Activated naive CD4-positive, alpha-beta T cell treated with anti-CD3 and anti-CD28 coated beads, Interleukin-2, amount 10 ng/mL, durations not matched to agents 7 days and 5 days (primary cell): ENCODE measurements at places on chromosomes 2 and 18.
A peak's percentile ranks its signal among the peaks of the same experiment; 100 is the strongest.

GRCh38 chr18:49842656-49843055 lies 29.3 kb upstream of the ACAA2 start:
- H3K27ac ChIP-seq: no peak overlapping the region
- no peak overlapping the region for H3K4me3 ChIP-seq

DNA sequence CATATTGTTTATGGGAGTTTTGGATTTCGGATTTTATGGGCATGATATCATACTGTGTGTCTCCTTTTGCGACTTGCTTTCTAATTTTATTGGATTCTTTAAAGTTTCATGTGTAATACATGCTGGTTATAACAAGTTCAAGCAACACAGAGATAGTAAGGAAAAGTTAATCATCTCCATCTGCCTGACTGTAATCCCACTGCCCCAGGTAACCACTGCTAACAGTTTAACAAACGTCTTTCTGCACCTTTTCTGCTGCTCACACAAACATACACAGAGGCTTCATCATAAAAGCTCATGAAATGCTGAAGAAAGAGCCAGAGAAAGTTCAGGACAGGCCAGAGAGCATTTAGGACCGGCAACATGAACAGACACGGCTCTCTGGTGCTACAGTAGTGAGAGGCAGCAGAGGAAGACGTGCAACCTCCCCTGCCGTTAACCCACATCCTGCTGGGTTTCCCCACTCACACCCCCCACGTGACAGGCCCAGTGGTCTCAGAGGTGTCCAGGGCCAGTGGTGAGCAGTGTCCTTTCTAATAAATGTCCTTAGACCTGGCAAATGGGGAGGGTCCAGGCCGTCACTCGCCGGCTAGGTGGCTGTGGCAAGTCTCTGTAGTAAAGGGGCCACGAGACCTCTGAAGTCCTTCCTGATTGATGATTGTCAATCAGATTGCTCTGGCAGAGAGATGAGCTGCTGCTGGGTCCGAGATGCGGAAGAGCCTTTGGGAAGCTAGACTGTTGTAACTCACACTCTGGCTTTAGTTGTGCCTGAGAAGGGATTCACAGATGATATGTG lies 43.0 kb upstream of the SLC1A4 start:
- peak overlapping the region; percentile 67 for H3K4me3 ChIP-seq
- peaks cover 56% of the 10 kb centered on the region for H3K4me1 ChIP-seq
- peaks cover 1% of the 10 kb centered on the region for H3K27me3 ChIP-seq
- peaks cover 20% of the 10 kb centered on the region for H3K36me3 ChIP-seq

DNA sequence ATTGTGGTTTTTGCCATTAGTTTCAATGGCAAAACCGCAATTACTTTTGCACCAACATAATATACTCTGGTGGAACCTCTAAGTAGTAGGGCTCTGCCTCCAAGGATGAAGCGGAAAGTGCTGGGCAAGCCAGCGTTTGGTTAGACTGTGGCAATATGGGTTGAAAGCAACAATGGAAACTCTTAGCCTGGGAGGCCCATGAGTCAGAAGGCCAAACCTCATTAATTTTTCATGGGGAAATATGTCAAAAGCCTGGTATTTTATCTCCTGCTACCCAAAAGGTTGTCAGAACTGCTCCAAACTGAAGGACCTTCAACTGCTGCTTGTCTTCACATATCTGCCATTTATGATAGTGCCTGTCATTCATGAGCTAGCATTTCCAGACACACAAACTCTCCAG lies 179.1 kb upstream of the CYP26B1 start:
- H3K4me1 ChIP-seq: no peaks in the 10 kb centered on the region
- DNase-seq: no peak
- no peaks in the 10 kb centered on the region for H3K36me3 ChIP-seq
- H3K4me3 ChIP-seq: no peak overlapping the region
- no peak overlapping the region for H3K27ac ChIP-seq
- no peaks in the 10 kb centered on the region for H3K27me3 ChIP-seq

GRCh38 chr2:130391058-130391871 lies 35.4 kb downstream of the PTPN18 start:
- peaks cover 32% of the 10 kb centered on the region for H3K27me3 ChIP-seq
- peak overlapping the region; percentile 90 for H3K27ac ChIP-seq
- no peaks in the 10 kb centered on the region for H3K36me3 ChIP-seq

DNA sequence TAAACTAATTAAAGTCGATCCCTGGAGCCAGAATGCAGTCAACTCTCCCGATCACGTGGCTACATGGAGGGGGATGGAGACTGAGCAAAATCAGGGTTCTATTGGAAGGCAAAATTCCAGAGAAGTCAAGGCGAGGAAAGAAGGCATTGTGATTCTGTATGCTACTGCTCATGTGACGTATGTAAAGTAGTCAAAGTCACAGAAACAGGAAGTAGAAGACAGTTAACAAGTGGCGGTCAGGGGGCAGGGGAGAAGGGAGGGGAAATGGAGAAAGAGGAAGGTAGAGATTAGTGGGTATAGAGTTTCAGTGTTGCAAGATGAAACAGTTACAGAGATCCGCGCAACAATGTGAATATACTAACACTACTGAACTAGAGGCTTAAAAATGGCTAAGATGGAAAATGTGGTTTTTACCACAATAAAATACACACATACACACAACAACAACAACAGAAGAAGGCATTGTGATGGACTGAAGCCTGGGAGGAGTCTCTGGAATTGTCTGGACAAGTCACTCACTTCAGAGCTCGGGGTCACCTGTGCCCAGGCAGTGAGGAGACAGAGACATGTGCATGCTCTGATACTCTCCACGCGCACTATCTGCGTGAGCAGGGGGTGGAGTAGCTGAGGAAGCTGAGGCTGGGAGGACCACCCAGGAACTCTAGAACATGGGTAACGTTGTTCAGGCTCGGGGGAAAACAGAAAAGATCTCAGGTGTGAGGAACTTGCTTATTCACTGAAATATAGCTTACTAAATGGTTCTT lies 89.9 kb upstream of the CDCA7 start:
- H3K36me3 ChIP-seq: peaks cover 14% of the 10 kb centered on the region
- H3K27me3 ChIP-seq: no peaks in the 10 kb centered on the region
- no peak overlapping the region for H3K4me3 ChIP-seq
- H3K4me1 ChIP-seq: peaks cover 17% of the 10 kb centered on the region
- DNase-seq: peak; percentile 54
- H3K27ac ChIP-seq: peak overlapping the region; percentile 72

GRCh38 chr2:186639939-186640338 lies 50.1 kb downstream of the ITGAV start:
- H3K4me3 ChIP-seq: no peak overlapping the region
- no peak for DNase-seq
- peaks cover 15% of the 10 kb centered on the region for H3K4me1 ChIP-seq
- peak overlapping the region; percentile 50 for H3K27ac ChIP-seq
- no peaks in the 10 kb centered on the region for H3K27me3 ChIP-seq

DNA sequence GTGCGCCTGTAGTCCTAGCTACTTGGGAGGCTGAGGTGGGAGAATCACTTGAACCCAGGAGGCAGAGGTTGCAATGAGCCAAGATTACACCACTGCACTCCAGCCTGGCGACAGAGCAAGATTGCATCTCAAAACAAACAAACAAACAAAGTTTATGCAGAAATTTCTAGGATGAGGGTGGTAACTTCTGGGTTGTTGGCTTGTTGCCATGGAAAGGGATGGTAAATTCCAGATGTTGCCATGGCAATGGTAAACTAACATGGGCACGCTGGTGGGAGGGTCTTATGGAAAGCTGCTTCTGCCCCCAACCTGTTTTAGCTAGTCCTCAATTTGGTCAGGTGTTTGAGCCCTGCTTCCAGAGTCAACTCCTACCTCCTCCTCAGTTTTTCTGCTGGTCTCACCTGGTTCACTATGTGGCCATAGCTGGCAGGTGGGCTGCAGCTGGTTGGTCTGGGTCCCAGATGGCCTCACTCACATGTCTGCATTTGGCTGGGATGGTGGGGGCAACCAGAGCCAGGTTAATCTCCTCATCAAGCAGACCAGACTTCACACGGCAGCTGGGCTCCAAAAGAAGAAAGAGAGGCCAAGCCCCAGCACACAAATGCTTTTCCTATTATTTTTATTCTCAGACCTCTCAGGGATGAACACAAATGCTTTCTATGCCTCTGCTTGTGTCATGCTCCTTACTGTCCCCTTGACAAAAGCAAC lies 26.6 kb upstream of the TEX44 start:
- H3K27ac ChIP-seq: no peak overlapping the region
- no peak overlapping the region for H3K4me3 ChIP-seq

DNA sequence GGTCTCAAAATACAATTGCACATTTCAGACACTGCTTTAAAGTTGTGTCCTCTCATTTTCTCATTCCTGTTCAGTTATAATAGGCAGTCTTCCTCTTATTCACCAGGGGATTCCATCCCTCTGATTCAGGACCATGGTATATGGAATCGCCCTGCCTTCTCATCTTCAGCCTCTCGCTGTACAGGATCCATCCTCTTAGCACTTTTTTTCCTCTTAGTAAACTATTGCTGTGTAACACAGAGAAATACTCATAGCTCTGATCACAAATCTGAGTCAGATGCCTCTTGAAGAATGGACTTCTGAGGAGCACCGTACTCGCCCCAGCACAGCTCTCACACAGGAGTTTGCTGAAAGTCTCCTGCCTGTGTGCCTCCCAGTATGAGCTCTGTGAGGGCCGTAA lies 11.3 kb downstream of the RMP24 start:
- H3K27me3 ChIP-seq: no peaks in the 10 kb centered on the region
- no peaks in the 10 kb centered on the region for H3K4me1 ChIP-seq
- no peak for DNase-seq

- H3K36me3 ChIP-seq: no peaks in the 10 kb centered on the region
- no peak for DNase-seq
- H3K4me3 ChIP-seq: no peak overlapping the region
- no peaks in the 10 kb centered on the region for H3K27me3 ChIP-seq
- no peaks in the 10 kb centered on the region for H3K4me1 ChIP-seq
- H3K27ac ChIP-seq: no peak overlapping the region
These were observed 25.4 kb downstream of the UBE2E3 start for GRCh38 chr2:181005809-181006208.

DNA sequence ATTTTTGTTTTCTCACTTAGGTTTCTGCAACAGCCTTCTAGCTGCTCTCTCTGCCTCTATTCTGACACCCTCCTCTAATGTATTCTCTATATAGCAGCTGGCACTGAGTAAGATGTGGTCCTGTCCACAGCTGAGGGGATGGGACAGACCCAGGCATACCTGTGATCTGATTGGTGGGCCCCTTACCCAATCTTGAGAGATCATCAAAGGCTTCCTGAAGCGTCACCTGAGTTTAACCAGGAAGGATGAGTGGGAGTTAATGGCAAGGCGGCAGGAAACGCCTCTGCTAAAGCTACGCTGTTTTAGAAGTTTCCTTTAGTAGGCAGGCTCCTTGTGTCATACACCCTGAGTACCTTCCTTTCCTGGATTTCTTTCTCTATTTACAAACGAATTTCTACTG lies 5.7 kb upstream of the TET3 start:
- DNase-seq: peak; percentile 76
- H3K36me3 ChIP-seq: peaks cover 2% of the 10 kb centered on the region
- H3K27ac ChIP-seq: peak overlapping the region; percentile 83
- peaks cover 74% of the 10 kb centered on the region for H3K4me1 ChIP-seq

DNA sequence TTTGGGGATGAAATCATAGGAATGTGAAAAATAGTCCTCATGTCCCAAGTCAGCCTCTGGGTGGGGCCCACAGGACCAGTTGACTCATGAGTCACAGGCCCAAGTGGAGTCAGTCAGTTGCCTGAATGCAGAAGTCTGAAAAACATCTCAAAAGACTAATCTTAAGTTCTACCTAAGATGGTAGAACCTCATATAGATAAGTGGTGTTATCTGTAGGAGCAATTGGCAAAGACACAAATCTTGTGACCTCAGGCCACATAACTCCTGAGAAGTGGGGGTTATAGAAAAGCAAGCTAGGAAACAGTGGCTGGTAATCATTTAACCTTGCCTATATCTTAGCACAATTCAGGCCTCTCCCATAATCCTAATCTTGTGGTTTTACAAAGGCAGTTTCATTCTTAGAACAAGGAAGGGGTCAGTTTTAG lies 257.1 kb upstream of the SPOPL start:
- DNase-seq: no peak
- no peak overlapping the region for H3K27ac ChIP-seq
- H3K36me3 ChIP-seq: no peaks in the 10 kb centered on the region

- DNase-seq: no peak
- no peak overlapping the region for H3K4me3 ChIP-seq
- no peaks in the 10 kb centered on the region for H3K36me3 ChIP-seq
- peaks cover 4% of the 10 kb centered on the region for H3K27me3 ChIP-seq
- H3K4me1 ChIP-seq: no peaks in the 10 kb centered on the region
These were observed 28.8 kb downstream of the SDC1 start for GRCh38 chr2:20196053-20196656.

DNA sequence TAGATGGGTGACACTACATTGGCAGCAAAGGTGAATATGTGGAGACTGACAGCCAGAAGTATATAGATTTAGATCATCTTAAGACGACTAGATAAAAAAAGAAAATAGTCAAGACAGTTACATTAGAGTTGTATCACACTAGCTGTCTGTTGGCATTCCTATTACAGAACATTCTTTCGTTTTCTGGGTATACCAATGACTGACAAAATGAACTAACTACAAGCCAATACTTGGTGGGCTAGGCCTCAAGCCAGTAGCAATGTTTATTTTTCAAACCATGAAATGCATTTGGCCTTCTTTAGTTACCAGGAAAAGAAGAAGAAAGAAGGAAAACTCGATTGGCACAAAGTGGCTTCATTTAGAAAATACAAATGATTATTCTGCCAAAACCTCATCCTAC lies 944.9 kb upstream of the ZEB2 start:
- no peak overlapping the region for H3K4me3 ChIP-seq
- H3K27me3 ChIP-seq: no peaks in the 10 kb centered on the region
- no peak overlapping the region for H3K27ac ChIP-seq
- H3K36me3 ChIP-seq: no peaks in the 10 kb centered on the region
- DNase-seq: no peak

- no peak overlapping the region for H3K4me3 ChIP-seq
- no peak overlapping the region for H3K27ac ChIP-seq
- no peak for DNase-seq
These were observed 102.2 kb upstream of the XPO1 start for GRCh38 chr2:61640406-61640805.

GRCh38 chr2:191287820-191288219 lies 42.6 kb downstream of the MYO1B start:
- H3K36me3 ChIP-seq: no peaks in the 10 kb centered on the region
- H3K4me1 ChIP-seq: no peaks in the 10 kb centered on the region
- H3K27me3 ChIP-seq: no peaks in the 10 kb centered on the region
- H3K4me3 ChIP-seq: no peak overlapping the region
- no peak for DNase-seq

DNA sequence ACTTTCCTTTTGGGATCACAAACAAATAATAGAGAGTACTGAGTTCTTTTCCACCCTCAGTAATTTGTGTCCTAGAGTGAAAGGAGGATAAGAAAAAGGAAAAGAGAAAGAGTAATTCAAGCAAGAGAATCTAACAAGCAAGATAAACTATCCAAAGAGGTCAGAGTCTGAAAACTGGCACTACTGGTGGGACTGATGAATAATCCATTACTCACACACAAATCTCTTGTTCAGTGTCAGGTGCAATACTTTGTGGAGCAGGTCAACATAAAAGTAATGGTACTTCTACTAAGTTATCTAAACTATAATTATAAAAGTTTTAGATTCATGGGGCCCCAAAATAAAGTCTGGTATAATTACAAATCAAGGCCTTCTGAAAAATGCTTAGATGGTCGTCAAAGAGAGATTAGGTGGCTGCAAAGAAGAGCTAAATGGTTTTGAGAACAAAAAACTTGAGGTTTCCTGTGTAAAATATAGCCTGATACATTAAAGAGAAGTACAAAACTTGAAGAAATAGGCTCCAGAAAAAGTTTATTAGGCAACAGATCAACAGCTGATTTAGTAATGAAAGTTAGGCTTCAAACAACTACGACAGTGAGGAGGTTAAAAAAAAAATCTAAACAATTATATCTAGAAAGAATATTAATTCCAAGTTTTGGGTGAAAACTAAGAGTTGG lies 109.4 kb downstream of the BAZ2B start:
- peaks cover 5% of the 10 kb centered on the region for H3K4me1 ChIP-seq
- no peak for DNase-seq
- no peak overlapping the region for H3K27ac ChIP-seq
- H3K4me3 ChIP-seq: no peak overlapping the region
- no peaks in the 10 kb centered on the region for H3K36me3 ChIP-seq
